Renal cortex interstitium (tissue), 15 donors: ENCODE measurements at places on chromosomes 4 and X.

DNA sequence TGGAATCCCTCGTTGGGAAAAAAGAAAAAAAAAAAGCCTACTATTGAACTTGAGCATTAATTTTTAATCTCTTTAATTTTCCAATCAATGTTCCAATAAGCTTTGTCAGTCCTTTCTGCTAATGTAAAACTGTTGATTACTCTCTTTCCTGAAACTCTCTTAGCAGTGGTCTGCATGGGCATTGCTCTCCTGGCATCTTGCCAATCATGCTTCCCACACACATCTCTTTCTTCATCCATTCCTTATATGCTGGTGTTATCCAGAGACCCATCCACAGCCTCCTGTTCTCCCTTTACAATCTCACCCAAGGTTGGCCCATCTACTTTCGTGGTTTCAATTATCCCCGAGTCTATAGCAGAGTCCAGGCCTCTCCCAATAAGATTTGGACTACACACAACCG lies 31.8 kb upstream of the KCNE5 start:
- DNase-seq = no peak

- DNase-seq = no peak
Measured at GRCh38 chrX:22037225-22037624, 5.1 kb downstream of the PHEX start.

GRCh38 chr4:7719354-7720174 lies 220.1 kb downstream of the AFAP1 start:
- peak; percentile 64 for DNase-seq

DNA sequence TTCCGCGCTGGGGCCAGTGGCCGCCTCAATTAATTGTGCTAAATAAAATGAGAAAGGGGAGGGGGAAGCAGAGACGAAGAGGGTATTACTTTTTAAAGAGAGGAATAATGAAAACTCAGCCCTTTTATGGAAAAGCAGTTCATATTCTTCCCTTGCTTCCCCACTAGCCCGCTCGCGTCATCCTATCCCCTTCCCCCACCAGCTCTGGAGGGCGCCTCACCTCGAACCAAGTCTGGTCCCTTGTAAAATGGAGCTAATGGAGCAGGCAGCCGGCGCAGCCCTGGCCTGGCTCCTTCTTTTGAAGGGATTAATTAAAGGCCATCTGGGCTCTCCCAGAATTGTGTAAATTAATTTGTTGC lies 511 bp upstream of the NKX6-1 start:
- no peak for DNase-seq

DNA sequence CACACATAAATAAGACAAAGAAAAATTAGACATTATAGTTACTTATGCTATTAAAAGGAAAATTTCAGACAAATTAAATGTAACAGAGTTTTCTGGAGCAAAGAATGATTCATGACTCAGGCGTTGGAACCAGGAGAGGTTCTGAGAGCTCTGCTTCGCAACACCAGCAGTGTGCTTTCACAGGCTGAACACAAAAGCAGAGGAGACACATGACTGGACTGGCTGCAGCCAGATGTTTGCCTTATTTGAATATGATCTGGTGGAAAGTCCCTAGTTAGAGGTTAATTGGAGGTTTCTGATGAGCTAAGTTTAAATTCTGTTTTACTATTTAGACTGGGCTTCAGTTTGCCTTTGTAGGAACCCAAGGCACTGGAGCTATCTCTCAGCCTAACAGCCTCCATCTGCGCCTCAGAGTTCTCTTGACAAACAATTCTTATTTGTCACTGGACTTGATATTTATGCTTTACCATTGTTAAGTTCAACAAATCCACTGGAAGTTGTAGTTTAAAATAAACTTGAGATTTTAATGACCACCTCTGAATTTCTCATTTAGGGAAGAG lies 16.2 kb downstream of the BOD1L1 start:
- DNase-seq = no peak

- DNase-seq = no peak
Measured at GRCh38 chrX:72201836-72202536, 20.4 kb downstream of the PIN4 start.

GRCh38 chr4:167452922-167453430 lies 218.7 kb upstream of the SPOCK3 start:
- DNase-seq = peak; percentile 1

GRCh38 chrX:118564498-118564897 lies 68.9 kb downstream of the DOCK11 start:
- DNase-seq = no peak

DNA sequence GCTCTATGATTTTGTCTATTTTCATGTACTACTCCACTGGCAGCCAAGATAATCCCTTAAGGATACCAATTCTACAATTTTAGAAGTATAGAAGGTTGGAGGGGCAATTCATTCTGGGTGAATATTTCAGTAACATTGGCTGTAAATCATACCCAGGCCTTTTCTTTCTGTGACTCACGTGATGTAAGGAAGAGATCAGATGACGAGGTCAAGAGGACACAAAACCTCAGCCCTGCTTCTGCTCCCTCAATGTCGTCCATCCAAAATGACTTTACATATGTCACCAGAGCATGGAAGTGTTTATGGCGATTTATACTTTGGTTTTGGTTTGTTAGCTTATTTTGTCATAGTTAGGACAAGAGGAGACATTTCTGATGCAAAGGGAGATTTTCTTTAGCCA lies 70.7 kb upstream of the SLC4A4 start:
- DNase-seq = no peak

DNA sequence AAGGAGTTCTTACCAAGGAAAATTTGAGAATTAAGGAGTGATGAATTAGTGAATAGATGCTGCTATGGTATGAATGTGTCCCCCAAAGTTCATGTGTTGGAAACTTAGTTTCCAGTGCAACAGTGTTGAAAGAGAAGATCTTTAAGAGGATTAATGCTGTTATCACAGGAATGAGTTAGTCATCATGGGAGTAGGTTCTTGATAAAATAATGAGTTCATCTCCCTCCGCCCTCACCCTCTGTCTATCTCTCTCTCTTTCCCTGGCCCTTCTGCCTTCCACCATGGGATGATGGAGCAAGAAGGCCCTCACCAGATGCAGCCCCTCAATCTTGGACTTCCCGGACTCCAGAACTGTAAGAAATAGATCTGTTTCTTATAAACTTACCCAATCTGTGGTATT lies 38.3 kb upstream of the KLHL8 start:
- no peak for DNase-seq

- DNase-seq = no peak
Measured at GRCh38 chr4:93657527-93657926, 171.0 kb upstream of the ATOH1 start.

- DNase-seq = no peak
Measured at GRCh38 chr4:83212041-83212851, 72.4 kb downstream of the COQ2 start.

DNA sequence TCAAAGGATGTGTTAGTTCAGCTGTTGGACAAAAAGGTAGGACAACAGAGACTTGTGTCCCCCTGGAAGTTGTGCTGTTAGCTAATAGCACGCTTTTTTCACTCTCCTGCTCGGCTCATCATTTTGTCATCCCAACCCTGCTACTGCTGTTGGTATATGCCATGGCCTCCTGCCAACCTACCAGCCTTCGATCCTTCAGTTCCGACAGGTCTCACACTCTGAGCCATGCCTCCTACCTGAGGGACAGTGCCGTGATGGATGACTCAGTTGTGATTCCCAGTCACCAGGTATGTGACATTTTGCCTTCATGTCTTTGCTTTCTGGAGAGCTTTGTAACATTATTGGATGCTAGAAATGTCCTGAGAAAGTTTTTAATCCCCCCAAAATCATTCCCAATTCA lies 268.1 kb downstream of the ANK2 start:
- DNase-seq = no peak

GRCh38 chrX:149570668-149571067 lies 16.6 kb downstream of the MAGEA9B start:
- no peak for DNase-seq

DNA sequence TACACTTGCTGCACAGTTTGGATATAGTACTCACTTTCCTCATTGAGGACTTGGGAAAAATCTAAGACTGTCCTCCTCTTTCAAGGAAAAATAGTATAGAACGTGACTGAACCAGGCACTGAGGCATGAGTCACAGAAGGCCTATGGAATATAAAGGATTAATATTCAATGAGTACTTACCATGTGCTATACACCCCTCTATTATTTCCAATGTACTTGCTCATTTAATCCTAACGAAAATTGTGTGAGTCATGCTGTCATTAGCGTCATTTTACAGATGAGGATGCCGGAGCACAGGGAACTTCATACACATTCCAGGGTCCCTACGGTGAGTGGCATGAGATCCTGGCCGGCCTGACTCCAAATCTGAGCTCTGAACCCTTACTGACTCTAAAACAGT lies 2136.2 kb upstream of the TENM3 start:
- DNase-seq = no peak

DNA sequence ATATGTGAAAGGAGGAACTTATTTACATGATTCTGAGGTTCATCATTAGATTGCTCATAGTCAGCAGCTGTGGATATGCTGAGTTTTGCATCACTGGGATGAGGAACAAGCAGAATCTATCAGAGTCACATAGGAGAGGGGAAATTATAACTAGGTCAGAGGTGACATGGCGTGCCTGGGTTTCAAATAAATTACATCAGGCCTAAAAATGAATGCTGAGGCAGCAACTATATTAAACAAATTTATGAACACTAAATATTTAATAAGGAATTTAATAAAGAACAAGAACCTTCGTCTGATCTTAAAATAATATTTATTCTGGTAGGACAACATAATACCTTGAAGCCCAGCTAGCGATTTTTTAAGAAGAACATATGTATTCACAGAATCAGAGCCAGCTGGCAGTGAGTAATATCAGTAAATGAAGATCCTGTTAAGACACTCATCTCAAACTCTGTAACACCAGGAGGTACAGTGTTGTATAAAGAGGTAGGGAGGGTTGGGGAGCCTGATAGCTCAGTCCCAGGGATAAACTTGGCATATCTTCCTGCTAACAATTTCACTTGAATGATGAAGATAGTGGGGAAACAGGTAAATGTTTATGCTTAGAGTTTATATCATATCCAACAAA lies 60.9 kb upstream of the HS3ST1 start:
- DNase-seq = no peak

- no peak for DNase-seq
Measured at GRCh38 chrX:110588853-110589252, 206.8 kb downstream of the CHRDL1 start.

GRCh38 chrX:37690119-37690518 lies 4.5 kb downstream of the XK start:
- no peak for DNase-seq

DNA sequence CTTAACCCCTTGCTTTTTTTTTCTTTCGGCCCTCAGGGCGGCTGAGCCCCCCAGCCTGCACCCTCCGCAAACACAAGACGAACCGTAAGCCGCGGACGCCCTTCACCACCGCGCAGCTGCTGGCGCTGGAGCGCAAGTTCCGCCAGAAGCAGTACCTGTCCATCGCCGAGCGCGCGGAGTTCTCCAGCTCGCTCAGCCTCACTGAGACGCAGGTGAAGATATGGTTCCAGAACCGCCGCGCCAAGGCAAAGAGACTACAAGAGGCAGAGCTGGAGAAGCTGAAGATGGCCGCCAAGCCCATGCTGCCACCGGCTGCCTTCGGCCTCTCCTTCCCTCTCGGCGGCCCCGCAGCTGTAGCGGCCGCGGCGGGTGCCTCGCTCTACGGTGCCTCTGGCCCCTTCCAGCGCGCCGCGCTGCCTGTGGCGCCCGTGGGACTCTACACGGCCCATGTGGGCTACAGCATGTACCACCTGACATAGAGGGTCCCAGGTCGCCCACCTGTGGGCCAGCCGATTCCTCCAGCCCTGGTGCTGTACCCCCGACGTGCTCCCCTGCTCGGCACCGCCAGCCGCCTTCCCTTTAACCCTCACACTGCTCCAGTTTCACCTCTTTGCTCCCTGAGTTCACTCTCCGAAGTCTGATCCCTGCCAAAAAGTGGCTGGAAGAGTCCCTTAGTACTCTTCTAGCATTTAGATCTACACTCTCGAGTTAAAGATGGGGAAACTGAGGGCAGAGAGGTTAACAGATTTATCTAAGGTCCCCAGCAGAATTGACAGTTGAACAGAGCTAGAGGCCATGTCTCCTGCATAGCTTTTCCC lies 3.4 kb downstream of the MSX1 start:
- no peak for DNase-seq

DNA sequence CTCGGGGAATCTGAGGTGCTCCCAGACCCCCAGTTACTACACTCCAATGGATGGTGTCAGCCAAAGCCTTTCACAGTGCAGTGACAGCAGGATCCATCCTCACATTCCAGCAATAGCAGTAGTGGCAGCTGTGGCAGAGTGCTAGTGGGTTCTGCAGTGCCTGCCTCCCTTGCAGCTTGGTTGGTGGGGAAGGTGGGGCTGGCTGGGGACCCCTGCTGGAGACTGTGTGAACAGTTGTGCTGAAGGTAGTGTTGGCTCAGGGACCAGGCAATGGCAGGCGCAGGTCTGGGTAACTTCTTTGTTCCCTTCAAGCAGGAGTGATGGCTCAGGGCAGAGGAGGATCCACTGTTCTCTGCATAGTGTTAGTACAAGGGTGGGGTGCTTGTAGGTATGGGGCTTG lies 343.7 kb upstream of the TRAM1L1 start:
- DNase-seq = no peak

DNA sequence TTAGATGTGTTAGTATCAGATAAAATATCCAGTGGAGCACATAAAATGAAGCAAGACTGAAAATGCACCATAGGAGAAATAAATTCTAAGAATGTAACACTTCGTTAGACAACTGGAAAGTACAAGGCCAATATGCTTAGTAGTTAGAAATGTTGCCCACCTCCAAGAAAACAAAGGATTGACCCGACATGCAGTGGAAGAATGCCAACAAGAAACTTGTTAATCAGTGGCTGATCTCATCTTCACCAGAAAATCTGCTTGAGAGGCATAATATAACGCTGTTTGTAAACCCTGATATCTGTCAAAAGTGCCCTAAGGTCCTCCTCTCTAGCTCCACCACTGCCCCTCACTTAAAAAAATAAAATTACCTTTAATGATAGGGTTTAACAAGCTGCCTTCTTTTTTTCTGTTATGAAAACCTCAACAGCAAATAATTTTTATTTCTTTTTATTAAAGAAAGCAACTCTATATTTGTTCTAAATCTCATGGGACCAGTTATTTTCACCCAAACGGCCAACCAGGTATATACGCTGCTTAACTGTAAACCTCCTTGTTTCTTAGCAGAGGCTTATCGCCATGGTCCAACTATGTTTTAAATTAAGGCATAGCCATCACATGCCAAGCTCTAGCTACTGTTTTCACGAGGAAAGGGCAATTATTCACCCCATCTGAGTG lies 1.8 kb downstream of the RASGEF1B start:
- no peak for DNase-seq

DNA sequence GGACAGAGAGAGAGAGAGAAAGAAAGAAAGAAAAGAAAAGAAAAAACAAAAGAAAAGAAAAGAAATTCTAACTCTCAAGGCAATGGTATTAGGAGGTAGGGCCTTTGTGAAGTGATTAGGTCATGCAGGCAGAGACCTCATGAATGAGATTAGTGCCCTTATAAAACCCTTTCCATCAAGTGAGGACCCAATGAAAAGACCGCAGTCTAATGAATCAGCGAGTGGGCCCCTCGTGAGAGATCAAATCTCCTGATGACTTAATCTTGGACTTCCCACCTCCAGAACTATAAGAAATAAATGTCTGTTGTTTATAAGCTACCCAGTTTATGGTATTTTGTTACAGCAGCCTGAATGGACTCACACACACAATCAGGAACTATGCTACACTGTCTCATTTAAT lies 16.9 kb downstream of the AASDH start:
- no peak for DNase-seq
